Stimulated activated CD8-positive, alpha-beta memory T cell treated with anti-CD3 and anti-CD28 coated beads, Interleukin-15, amount 100 ng/mL, for 24 hours (primary cell): ENCODE measurements at places on chromosomes 3 and 15.

DNA sequence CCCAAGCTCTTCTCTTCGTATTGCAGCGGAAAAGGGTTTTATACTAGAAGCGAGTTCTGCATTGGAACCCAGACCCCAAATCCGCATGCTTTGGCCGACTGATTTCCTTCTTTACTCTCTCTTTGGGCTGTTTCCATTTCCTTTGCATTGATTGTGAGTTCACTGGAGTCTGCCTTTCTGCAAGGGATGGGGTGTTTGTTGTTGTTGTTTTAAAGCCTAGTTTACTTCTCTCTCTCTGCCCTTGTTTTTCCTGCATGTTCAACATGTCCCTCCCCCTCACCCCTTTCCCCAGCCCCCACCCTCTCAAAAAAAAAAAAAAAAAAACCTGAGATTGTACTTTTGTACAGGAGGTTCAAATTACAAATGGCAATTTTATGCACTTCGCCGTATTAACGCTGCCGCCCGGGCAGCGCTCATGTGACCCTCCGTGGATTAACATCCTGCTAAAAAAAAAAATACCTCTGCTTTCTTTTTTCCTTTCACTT lies 2.2 kb downstream of the NR2F2 start:
- DNase-seq: no peak

DNA sequence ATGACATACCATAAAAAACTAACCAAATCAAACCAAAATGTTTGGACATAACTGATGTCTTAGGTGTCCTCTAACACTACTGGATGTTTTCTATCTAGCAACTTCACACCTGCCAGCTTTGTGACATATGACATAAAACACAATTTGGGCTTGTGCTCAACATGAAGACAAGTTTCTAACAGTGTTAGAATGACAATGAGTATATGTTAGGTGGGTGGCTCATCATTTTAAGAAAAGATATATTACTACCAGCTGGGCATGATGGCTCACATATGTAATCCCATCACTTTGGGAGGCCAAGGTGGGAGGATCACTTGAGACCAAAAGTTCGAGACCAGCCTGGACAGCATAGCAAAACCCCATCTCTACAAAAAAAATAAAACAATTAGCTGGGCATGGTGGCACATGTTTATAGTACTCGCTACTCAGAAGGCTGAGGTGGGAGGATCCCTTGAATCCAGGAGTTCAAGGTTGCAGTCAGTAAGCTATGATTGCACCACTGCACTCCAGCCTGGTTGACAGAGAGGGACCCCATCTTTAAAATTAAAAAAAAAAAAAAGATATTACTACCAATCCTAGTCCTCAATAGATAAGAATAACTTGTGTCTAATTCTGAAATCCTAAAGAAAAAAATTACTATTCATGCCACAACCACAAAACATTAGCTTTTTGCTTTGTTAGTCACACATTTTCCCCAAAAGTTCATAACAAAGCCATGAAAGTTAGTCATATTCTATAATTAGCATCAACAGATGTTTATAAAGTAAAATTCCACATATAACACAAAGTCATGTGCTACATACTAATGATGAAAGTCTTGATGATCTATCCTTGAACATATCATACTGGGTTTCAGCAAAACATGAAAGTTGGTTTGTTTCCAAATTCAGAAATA lies 59.9 kb downstream of the LRRFIP2 start:
- no peak for DNase-seq

- DNase-seq: no peak
Observed at GRCh38 chr3:120931593-120931992, 23.6 kb downstream of the STXBP5L start.

GRCh38 chr3:36900474-36901443 lies 44.1 kb downstream of the TRANK1 start:
- no peak for DNase-seq

DNA sequence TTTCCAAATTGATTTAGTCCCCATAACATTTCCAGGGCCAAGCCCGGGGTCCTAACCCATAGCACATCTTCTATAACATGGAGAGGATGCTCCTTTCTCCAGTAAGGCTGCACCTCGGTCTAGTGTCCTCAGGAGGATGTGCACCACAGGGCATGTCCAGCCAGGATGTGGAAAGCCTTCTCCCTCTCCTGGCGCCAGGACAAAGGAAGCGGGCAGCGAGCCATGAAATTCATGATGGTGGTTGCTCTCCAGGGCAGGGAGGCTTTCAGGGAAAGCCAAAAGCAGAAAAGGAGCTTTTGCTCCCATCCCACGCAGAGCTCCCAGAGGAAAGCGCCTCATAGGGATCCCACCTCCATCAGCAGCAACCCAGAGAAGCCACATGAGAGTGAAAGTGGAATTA lies 220.0 kb downstream of the ADAMTSL3 start:
- DNase-seq: no peak

DNA sequence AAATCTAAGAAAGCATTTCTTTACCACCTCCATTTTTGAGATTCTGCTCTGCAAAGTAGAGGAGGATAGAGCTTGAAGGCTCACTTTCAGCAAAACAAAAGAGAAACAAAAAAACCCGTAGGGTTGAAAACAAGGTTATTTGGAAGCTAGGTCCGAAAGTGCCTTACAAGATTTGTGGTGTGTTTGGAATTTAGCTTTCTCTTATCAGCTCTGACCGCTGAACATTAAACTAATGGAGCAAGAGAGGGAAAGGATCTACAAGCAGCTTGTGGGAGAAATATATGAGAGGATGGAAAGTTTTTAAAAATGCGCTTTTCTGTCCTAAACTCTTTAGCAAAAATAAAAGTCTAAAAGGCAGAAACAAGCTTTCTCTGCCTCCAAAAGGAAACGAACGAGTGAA lies 545.5 kb downstream of the NTRK3 start:
- DNase-seq: no peak

DNA sequence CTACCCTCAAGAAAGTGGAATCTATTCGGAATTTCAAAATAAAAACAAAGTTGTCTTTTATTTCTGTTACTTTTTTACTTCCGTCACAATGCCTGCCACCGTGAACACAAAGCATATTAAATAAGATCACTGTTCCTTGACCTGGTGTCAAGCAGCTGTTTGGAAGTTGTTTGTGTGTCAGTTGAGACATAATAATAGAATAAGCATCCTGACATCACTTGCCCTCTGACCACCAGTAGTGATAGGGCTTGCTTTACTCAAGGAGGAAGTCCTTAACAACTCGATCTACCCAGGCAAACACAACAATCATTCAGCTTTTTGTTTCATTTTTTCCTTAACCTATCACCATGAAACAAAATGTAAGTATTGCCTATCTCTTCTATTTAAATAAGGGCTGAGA lies 454.4 kb upstream of the RASGRP1 start:
- DNase-seq: no peak

GRCh38 chr3:37707428-37708372 lies 154.0 kb upstream of the CTDSPL start:
- no peak for DNase-seq

- DNase-seq: no peak
Observed at GRCh38 chr3:14789640-14790285, 29.0 kb upstream of the FGD5 start.

GRCh38 chr15:72923289-72923688 lies 129.0 kb upstream of the NEO1 start:
- no peak for DNase-seq
